ENCODE measurements at places on chromosomes 6 and 20. TPM values are rescaled to one million over a fixed set of nuclear protein-coding genes. Genes with fewer than 3 reads are reported as not detected.

Gene MUC21
- polyA plus RNA-seq: not detected

Gene FGD2
- 0.38 TPM for polyA plus RNA-seq

- peak; percentile 77 for DNase-seq
Measured at GRCh38 chr6:31620586-31621319, at the start of gene PRRC2A. PRRC2A (plus strand) TSS chr6:31620715; CDS start chr6:31622790, 2,075 bp downstream.

Gene FLRT3
- polyA plus RNA-seq: not detected

DNA sequence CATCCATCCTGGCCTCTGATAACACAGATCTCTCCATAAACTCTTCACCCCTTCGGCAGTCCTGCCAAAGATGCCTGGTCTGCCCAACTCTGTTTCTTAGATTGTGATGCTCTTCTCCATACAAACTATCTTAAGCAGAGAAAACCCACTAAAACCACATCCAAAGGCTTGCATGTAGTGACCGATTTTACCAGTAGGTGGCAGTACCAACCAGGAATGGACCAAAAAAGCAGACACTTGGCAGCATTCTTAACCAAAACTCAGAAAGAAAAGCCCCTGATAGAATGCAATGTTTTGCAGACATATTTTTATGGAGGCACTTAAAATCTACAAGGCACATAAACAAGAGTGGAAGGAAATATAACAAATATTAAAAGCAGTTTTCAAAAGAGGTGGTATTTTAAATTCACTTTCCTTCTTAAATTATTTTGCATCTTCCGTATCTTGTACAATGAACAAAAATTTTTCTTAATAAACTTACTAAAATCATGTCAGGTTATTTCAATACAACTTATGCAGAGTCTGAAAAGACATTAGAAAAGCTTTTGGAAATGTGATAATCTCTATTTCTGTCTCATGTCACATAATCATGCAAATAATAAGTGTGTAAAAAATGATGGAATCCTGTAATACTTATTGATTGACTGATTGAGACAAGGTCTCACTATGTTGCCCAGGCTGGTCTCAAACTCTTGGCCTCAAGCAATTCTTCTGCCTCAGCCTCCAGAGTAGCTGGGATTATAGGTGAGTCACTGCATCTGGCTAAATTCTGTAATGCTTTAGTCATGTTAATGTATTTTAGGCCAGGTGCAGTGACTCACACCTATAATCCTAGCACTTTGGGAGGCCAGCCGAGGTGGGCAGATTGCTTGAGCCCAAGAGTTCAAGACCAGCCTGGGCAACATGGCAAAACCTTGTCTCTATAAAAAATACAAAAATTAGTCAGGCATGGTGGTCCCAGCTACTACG lies 29.4 kb downstream of the LRP11 start:
- DNase-seq: peak; percentile 58

- DNase-seq: no peak
Measured at GRCh38 chr20:40688129-40689099, 622 bp downstream of the MAFB start.

GRCh38 chr20:32207626-32208498 lies at the start of the genes PLAGL2 and POFUT1:
PLAGL2 (minus strand) TSS chr20:32207743; CDS start chr20:32202178, 5,565 bp downstream.
POFUT1 (plus strand) TSS chr20:32207880; CDS start chr20:32207942, 62 bp downstream.
- peak; percentile 88 for DNase-seq

DNA sequence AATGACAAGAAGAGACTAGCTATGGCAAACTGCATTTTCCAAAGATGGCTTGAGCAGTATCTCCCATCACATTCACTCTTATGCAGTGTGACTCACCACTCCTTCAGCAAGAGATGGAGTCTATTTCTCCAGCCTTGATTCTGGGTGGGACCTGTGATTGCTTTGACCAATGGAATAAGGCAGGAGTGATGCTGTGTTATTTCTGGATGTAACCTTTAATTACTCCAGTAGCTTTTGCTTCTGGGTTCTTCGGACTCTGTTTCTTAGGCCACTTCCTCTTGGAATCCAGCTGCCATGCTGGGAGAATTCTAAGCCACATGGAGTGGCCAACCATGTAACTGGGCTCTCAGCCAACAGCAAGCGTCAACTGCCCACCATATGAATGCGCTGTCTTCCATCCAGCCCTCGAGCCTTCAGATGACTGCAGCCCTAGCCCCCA lies 50.7 kb downstream of the TGM2 start:
- no peak for DNase-seq

Gene SLC35A1
- 32.6 TPM for polyA plus RNA-seq

Gene GCNT2
- 0.91 TPM for polyA plus RNA-seq

DNA sequence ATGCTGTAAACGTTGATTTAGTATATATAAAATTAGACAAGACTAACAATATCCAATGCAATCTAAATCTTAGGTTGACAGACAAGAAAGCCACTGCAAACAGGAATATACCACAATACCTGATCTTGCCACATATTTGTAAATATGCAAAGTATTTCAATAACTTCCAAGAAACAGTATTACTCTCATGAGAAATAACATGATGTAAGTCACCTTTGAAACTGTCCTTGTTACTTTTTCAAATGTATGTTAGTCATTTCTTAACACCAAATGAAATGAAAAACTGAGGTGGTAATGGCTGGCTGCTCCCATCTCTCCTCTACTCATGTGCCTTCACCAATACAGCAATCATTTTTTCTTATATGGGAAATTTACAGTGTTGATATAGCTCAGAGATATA lies 118.7 kb downstream of the ATG5 start:
- no peak for DNase-seq

- DNase-seq: no peak
Measured at GRCh38 chr20:16017656-16018055, 555.6 kb downstream of the KIF16B start.

- no peak for DNase-seq
Measured at GRCh38 chr6:164347455-164347854, 932.9 kb downstream of the QKI start.

Gene CCN2
- not detected for polyA plus RNA-seq

DNA sequence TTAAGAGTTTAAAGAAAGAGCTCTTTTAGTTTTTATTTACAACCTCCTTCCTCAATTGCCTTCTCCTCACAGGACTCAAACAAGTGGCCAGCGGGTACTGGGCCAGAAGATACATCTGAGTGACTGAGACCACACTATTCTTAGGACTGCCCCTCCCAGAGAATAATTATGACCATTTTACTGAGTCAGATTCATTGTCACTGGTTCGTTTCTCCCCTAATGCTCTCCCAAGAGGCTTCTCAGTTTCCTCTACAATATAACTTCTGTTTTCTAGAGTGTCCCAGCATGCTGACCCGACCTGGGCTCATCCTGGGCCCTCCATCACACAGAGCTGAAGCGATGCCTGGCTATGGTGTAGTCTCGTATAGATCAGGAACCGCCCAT lies 279.9 kb downstream of the CD83 start:
- DNase-seq: no peak

Gene PRSS16
- 0.82 TPM for polyA plus RNA-seq

Gene SALL4
- polyA plus RNA-seq: not detected

DNA sequence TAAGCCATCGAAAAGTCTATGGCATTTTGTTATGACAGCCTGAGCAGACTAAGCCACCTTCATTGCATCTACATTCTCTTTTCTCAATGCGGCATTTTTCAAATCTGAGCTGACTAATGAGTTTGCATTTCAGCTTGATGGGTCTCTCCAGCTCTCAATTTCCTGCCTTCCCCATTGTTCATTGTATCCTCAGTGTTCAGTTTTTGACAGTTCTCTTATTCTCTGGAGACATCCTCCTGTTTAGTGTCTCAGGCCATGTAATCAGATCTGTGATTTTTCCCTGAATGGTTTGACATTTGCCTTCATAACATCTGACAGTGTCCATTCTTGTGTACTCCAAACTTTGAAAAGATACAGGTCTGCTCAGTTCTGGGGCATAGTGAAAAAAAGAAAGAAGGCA lies 27.9 kb upstream of the MCM3 start:
- DNase-seq: no peak

Gene PPP1R3G
- polyA plus RNA-seq: not detected

- no peak for DNase-seq
Measured at GRCh38 chr6:149154261-149154821, 163.2 kb upstream of the TAB2 start.

Gene MOG
- polyA plus RNA-seq: not detected

GRCh38 chr20:38209736-38210405 lies 44.8 kb upstream of the TGM2 start:
- DNase-seq: no peak

DNA sequence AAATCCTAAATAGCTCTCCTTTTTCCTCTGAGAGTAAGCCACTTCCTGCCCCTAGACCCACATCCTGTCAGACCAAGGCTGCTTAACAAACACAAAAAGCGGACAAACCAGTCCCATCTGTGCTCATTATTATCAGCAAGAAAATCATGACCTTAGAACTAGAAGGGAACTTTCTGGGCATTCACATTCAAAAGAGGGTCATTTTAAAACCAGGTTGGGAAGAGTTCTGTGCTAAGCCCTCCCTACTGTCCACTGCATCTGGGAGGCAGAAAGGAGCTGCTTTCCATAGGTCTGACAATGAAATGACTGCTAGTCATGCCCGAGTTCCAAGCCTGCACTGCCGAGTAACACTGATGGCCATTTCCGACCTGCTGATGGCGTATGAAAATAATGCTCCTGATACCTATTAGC lies 15.4 kb downstream of the EZR start:
- DNase-seq: peak; percentile 67

Gene PI3
- polyA plus RNA-seq: not detected

DNA sequence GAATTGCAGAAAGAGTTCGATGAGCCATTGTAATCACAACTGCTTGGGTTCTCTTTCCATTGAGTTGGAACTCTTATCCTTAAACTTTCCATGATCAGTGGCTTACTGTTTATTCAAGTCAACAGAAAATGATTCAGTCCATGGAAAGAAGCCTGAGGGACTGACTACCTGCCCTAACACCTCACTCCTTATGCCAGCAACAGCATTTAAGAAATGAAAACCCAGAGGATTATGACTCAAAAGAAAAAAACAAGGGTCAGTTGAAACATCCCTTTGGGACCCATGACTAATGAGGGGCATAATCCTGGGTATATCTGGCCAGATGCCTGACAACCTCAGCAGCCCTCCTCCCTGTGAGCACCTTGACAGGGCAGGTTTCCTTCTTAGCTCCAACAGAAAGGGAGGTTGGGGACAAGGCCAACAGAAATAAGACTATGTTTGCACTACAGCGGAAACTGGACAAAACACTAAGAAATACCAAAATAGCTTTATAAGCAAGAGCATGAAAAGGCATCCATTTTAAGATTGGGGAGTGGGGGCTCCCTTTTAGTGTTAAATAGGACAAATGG lies 106.7 kb downstream of the MAP3K5 start:
- DNase-seq: no peak

- no peak for DNase-seq
Measured at GRCh38 chr6:146642921-146643320, 44.1 kb downstream of the ADGB start.

GRCh38 chr6:126821706-126822105 lies 296.8 kb upstream of the RSPO3 start:
- DNase-seq: no peak

- DNase-seq: no peak
Measured at GRCh38 chr6:19333936-19334335, 503.2 kb upstream of the ID4 start.

Gene TLDC2
- 0.37 TPM for polyA plus RNA-seq

- no peak for DNase-seq
Measured at GRCh38 chr6:46128476-46128875, 1.3 kb upstream of the ENPP4 start.

Gene HLA-DQB2
- polyA plus RNA-seq: not detected

- DNase-seq: no peak
Measured at GRCh38 chr6:72669324-72669723, 47.5 kb downstream of the KCNQ5 start.
